ENCODE measurements at places on chromosomes 4 and X.

GRCh38 chr4:122765692-122766352 lies 33.3 kb downstream of the BBS12 start:
- H3K27me3 ChIP-seq: no peaks in the 10 kb centered on the region
- no peak for DNase-seq
- H3K27ac ChIP-seq: no peak overlapping the region
- H3K4me3 ChIP-seq: no peak overlapping the region
- H3K36me3 ChIP-seq: no peaks in the 10 kb centered on the region
- H3K4me1 ChIP-seq: peaks cover 44% of the 10 kb centered on the region

GRCh38 chr4:114941503-114941902 lies 171.9 kb downstream of the NDST4 start:
- peaks cover 9% of the 10 kb centered on the region for H3K4me1 ChIP-seq
- no peak overlapping the region for H3K4me3 ChIP-seq
- no peak for DNase-seq
- no peak overlapping the region for H3K27ac ChIP-seq

DNA sequence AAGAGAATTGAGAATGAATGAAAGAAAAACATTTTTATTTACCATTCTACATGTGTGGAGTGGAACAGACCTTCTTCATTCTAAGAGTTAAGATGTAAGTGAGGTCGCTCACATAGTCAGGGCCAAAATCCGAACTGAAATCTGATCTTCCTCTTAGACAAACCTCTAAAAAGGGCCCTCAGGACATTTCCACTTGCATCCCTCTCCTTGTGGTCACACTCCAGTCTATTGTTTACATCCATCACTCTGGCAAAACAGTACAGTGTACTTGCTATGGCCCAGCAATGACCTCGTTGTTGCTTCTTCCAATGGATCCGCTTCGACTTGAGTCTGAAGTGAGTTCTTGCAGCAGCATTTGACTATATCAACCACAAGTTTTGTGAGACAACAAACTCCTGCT lies 54.2 kb downstream of the MOSPD2 start:
- H3K27ac ChIP-seq: no peak overlapping the region
- no peak for DNase-seq
- H3K36me3 ChIP-seq: no peaks in the 10 kb centered on the region
- H3K4me1 ChIP-seq: peaks cover 18% of the 10 kb centered on the region
- no peak overlapping the region for H3K4me3 ChIP-seq

- no peaks in the 10 kb centered on the region for H3K36me3 ChIP-seq
- H3K4me1 ChIP-seq: peaks cover 13% of the 10 kb centered on the region
- peak overlapping the region; percentile 78 for H3K4me3 ChIP-seq
- H3K27ac ChIP-seq: peak overlapping the region; percentile 93
Observed at GRCh38 chrX:49164589-49165360, 2.2 kb downstream of the MAGIX start.

- peaks cover 11% of the 10 kb centered on the region for H3K36me3 ChIP-seq
- peak overlapping the region; percentile 53 for H3K4me3 ChIP-seq
- H3K4me1 ChIP-seq: peaks cover 71% of the 10 kb centered on the region
Observed at GRCh38 chr4:13527192-13527980, 16.9 kb downstream of the NKX3-2 start.

DNA sequence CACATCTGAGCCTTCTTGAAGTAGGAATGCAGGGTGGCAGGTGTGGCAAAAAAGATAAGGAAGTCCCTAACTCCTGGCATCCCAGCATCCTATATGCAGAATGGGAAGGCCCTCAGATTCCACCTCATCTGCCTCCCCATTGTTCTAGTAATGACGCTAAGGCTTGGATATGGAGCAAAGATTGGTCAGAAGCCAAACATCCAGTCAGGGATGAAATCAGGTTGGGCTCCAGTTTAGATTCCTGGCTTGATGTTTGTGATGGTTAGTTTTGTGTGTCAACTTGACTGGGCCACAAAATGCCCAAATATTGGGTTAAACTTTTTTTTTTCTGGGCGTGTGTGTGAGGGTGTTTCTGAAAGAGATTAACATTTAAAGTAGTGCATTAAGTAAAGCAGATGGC lies 39.6 kb upstream of the MAGEA4 start:
- H3K4me1 ChIP-seq: no peaks in the 10 kb centered on the region
- no peak overlapping the region for H3K27ac ChIP-seq
- H3K36me3 ChIP-seq: no peaks in the 10 kb centered on the region

- no peak overlapping the region for H3K4me3 ChIP-seq
- H3K4me1 ChIP-seq: no peaks in the 10 kb centered on the region
- H3K36me3 ChIP-seq: peaks cover 7% of the 10 kb centered on the region
Observed at GRCh38 chr4:129598582-129598981, 502.6 kb downstream of the C4orf33 start.

- H3K36me3 ChIP-seq: no peaks in the 10 kb centered on the region
- peaks cover 79% of the 10 kb centered on the region for H3K4me1 ChIP-seq
- H3K27me3 ChIP-seq: no peaks in the 10 kb centered on the region
- DNase-seq: no peak
- H3K27ac ChIP-seq: peak overlapping the region; percentile 24
Observed at GRCh38 chr4:22485737-22486136, 30.1 kb downstream of the ADGRA3 start.

- peaks cover 52% of the 10 kb centered on the region for H3K27me3 ChIP-seq
- no peak within 1 kb of the TSS for H3K27ac ChIP-seq
- peak within 1 kb of the TSS; percentile 73 for H3K4me3 ChIP-seq
- peak; percentile 54 for DNase-seq
- peaks cover 29% of the 10 kb centered on the region for H3K4me1 ChIP-seq
Observed at GRCh38 chr4:25030277-25031076, at the start of gene LGI2. Gene LGI2, minus strand, starts transcription at chr4:25030946. Its CDS starts 253 bp downstream, at chr4:25030693.

DNA sequence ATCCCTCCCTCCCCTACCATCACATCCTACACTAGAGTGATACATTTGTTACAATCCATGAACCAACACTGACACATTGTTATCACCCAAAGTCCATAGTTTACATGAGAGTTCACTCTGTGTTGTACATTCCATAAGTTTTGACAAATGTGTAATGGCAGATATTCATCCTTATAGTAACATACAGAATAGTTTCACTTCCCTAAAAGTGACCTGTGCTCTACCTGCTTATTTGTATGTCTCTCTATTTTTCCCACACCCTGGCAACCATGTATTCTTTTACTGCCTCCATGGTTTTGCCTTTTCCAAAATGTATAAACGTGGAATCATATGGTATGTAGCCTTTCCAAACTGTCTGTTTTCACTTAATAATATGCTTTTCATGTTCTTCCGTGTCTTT lies 42.2 kb upstream of the HPGD start:
- H3K27me3 ChIP-seq: no peaks in the 10 kb centered on the region
- H3K4me1 ChIP-seq: peaks cover 54% of the 10 kb centered on the region
- H3K4me3 ChIP-seq: no peak overlapping the region

DNA sequence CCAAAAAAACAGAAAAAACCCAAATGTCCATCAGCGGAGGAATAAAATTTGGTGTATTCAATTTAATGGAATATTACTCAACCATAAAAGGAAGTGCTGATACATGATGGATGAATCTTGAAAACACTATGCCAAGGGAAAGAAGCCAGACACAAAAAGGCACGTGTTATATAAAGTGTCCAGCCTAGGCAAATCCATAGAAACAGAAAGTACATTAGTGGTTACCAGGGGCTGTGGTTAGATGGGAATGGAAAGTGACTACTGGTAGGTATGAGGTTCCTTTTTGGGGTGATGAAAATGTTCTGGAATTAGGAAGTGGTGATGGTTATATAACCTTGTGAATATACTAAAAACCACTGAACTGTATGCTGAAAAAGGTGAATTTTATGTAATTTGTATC lies 3.5 kb upstream of the CDKL2 start:
- H3K4me1 ChIP-seq: peaks cover 12% of the 10 kb centered on the region
- no peak overlapping the region for H3K27ac ChIP-seq
- no peak overlapping the region for H3K4me3 ChIP-seq
- H3K27me3 ChIP-seq: peaks cover 29% of the 10 kb centered on the region
- DNase-seq: no peak

DNA sequence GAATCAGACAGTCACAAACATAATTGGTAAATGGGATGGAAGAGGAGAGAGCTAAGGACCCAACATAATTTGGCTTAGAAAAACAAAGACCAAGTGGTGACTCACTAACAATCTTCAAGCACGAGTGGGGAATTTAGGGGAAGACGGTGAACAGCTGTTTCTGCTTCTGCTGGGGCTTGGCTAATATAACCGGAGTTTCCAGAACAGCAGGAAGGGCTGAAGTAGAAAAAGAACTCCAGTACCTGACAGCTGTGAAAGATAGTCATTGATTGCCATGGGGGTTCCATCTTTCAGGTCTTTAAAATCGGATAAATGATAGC lies 290.9 kb upstream of the LDB2 start:
- H3K27ac ChIP-seq: no peak overlapping the region
- H3K36me3 ChIP-seq: peaks cover 14% of the 10 kb centered on the region
- H3K27me3 ChIP-seq: peaks cover 3% of the 10 kb centered on the region
- DNase-seq: no peak
- H3K4me3 ChIP-seq: no peak overlapping the region

DNA sequence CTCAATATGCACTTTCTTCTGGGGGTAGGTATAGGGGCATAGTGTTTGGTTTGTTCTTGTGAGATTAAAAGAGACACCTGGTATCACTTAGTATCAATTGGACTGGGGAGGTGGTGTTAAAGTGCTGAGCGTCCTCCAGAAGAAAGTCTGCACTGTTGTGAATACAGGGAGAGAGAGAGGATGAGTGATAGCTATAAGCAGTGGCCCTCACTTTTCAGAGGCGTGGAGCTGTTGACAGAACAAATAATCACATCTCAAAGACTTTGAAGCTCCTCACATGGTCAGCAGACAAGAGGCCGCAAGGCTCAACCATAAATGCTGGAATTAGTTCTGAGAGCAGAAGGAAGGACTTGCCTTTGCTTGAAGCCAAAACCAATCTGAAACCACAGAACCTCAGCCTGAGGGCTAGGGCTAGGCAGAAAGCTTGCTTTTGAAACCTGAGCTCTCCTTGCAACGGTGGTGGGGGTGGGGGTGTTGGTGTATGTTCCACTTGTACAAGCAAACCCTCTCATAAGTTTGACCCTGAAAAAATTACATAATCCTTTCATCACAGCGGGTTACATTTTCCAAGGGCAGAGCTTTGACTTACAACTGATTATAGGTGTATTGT lies 123.2 kb upstream of the SCML1 start:
- no peak for DNase-seq
- peaks cover under 1% of the 10 kb centered on the region for H3K27me3 ChIP-seq
- H3K27ac ChIP-seq: no peak overlapping the region
- peaks cover 18% of the 10 kb centered on the region for H3K4me1 ChIP-seq

- no peak for DNase-seq
- no peaks in the 10 kb centered on the region for H3K27me3 ChIP-seq
- H3K4me1 ChIP-seq: peaks cover 35% of the 10 kb centered on the region
- H3K4me3 ChIP-seq: peak overlapping the region; percentile 96
- no peaks in the 10 kb centered on the region for H3K36me3 ChIP-seq
Observed at GRCh38 chr4:86592553-86593249, 1.4 kb upstream of the PTPN13 start.

GRCh38 chr4:148116264-148116663 lies 325.9 kb downstream of the NR3C2 start:
- H3K4me1 ChIP-seq: peaks cover 48% of the 10 kb centered on the region
- H3K4me3 ChIP-seq: no peak overlapping the region
- DNase-seq: no peak
- H3K27ac ChIP-seq: no peak overlapping the region

GRCh38 chr4:15348695-15349094 lies 79.1 kb upstream of the C1QTNF7 start:
- DNase-seq: no peak
- no peak overlapping the region for H3K4me3 ChIP-seq
- H3K27me3 ChIP-seq: no peaks in the 10 kb centered on the region
- no peaks in the 10 kb centered on the region for H3K36me3 ChIP-seq
- no peak overlapping the region for H3K27ac ChIP-seq
- H3K4me1 ChIP-seq: peaks cover 11% of the 10 kb centered on the region

DNA sequence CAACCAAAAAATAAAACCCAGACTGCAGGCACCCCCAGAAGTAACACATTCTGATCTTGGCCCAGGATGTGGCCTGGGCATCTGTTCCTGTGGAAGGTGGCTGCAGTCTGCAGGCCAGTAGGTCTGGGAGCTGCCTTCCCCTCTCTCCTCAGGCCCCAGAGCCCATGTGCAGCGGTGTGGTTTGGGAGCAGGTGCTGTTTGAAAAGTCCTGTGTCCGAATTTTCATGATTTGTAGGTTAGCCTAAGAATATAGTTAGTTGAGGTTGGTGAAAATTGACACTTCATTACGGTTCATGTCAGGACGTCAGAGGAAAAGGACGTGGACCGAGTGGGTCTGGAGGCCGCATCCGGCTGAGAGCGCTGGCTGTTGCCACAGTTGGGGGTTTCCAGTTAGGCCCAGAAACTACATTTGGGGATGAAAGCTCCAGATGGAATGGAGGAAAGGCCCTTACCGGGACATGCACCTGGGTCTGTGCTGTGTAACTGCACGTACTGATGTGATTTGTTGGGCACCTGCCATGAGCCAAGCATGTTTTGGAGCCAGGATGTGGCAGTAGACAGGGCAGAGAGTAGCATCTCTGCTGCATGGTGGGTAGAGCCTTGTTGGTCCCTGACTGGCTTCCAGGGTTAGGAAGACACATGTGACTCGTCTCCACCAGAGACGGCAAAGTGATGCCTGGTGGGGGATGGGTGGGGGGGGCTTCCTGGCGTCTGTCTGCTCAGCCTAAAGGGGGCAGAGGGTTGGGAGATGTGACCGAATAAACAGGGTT lies 21.7 kb upstream of the HGFAC start:
- DNase-seq: no peak
- H3K36me3 ChIP-seq: no peaks in the 10 kb centered on the region
- H3K4me3 ChIP-seq: no peak overlapping the region
- peak overlapping the region; percentile 38 for H3K27ac ChIP-seq

All from WTC11 (cell line).